ENCODE measurements at places on chromosomes 1 and 21. TPM values are rescaled to one million over a fixed set of nuclear protein-coding genes. Genes with fewer than 3 reads are reported as not detected.

GRCh38 chr1:174535207-174535606, 87.4 kb downstream of the GPR52 start:
- no peaks in the 10 kb centered on the region for H3K4me1 ChIP-seq
- H3K36me3 ChIP-seq = no peaks in the 10 kb centered on the region
- no peak for DNase-seq

DNA sequence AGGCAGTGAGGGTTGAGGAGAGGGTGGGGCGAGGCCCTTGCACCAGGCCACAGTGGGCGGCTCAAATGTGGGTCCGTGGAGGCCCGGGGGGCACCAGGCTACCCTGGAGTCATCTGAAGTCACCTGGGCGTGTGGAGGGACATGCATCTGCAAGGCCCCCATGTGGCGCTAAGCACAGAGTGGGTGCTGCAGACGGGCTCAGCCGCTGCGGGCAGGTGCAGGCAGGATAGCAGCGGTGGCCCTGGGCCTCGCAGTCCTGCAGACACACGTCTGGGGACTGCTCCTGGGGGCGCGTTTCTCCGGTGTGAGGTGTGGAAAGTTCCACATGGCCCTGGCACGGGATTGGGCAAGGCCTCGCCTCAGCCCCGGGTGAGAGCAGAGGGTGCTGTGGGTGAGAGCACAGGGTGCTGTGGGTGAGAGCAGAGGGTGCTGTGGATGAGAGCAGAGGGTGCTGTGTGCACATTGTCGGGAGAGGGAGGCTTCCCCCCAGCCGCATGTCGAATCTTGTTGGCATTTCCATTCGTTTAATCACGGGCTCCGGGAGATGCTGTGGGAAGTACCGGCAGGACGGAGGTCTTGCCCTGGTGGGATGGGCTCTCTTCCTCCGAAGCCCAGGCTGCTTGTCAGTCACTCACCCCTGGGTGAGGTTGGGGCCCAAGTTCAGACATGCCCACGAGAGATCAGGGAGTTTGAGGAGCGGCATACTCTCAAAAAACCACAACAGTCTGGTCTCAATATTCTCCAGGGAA, 46.5 kb downstream of the TP73 start:
- H3K4me3 ChIP-seq = no peak overlapping the region
- peaks cover 30% of the 10 kb centered on the region for H3K27me3 ChIP-seq
- H3K27ac ChIP-seq = no peak overlapping the region
- H3K36me3 ChIP-seq = no peaks in the 10 kb centered on the region

- H3K27me3 ChIP-seq = no peaks in the 10 kb centered on the region
- H3K4me1 ChIP-seq = peaks cover 42% of the 10 kb centered on the region
- DNase-seq = no peak
- H3K36me3 ChIP-seq = peaks cover 6% of the 10 kb centered on the region
Measured at GRCh38 chr21:45069711-45070110, 4.7 kb upstream of the ADARB1 start.

DNA sequence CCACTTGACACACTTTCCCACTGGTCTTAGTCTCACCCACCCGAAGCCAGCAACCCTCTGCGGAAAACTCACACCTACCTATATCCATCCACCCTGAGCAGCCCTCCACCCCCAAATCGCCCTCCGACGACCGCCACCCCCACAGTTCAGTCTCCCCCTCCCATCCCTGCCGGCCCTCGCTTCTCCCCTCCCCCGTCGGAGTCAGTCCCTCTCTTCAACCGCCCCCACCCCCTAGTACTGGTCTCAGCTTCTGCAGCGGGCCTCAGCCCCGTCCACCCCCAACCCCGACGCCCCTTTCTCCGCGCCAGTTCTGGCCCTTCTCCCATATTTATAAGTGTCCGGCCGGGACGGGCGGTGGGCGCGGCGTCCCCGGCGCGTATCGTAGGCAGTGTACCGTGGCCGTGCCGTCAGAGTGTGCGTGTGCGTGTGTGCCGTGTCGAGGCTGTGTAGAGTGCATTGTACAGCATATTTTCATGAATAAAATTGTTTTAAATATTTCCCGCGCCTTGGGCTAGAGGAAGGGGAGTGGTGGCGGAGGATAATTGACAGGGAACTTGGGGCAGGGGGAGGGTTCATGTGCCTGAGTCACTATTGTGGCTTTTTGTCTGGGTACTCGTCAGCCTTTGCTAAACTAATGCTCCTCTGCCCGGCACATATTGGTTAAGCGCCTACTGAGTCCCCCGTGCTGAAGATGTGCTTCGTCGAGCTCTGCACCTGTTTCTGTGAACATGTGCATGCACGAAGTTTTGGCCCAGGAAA, 22.0 kb downstream of the FOXO6 start:
- no peaks in the 10 kb centered on the region for H3K36me3 ChIP-seq
- H3K4me1 ChIP-seq = peaks cover 83% of the 10 kb centered on the region
- DNase-seq = peak; percentile 79
- peaks cover 27% of the 10 kb centered on the region for H3K27me3 ChIP-seq

- no peak overlapping the region for H3K4me3 ChIP-seq
- no peaks in the 10 kb centered on the region for H3K27me3 ChIP-seq
- peaks cover 6% of the 10 kb centered on the region for H3K4me1 ChIP-seq
- peak overlapping the region; percentile 21 for H3K27ac ChIP-seq
- peak; percentile 76 for DNase-seq
- H3K36me3 ChIP-seq = no peaks in the 10 kb centered on the region
Measured at GRCh38 chr21:28522014-28522799, 470.5 kb downstream of the LTN1 start.

DNA sequence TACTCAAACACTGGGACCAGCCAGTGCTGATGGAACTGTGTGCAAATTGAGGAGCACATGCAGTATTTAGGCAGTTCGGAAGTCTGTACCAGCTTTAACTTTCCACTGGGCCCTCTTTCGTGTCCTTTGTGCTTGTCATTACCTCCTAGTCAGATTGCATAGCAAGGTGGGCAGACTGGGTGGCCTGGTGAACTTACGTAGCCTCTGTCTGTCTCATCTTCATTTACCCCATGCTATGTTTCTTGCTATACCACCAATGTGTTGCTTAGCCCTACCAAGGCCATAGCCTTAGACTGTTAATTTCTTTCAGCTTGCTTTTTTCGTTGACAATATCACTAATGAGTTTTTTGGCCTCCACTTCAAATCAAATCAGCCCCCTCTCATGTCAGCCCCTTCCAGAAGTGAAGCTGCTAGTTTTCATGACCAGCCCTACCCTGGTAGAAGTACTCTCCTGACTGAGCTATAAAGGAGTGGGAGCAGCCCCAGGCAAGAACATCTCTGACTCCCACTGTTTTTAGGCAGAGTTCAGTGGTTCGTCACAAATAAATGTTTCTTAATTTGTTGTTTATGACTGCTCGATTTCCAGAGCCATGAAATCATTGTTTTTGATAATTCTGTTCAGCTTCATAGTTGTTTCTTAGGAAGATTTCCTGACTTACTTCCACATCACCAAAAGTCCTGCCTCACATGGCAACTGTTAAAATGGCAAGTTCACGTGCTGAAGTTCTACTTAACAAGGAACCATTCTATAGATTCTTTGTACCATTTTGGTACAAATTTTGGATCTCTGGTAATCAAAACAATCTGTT, 19.3 kb downstream of the PRKACB start:
- H3K4me3 ChIP-seq = no peak overlapping the region
- no peaks in the 10 kb centered on the region for H3K27me3 ChIP-seq
- no peaks in the 10 kb centered on the region for H3K36me3 ChIP-seq
- peak; percentile 26 for DNase-seq
- no peaks in the 10 kb centered on the region for H3K4me1 ChIP-seq

- H3K27me3 ChIP-seq = no peaks in the 10 kb centered on the region
- H3K4me1 ChIP-seq = peaks cover 31% of the 10 kb centered on the region
- H3K27ac ChIP-seq = peak overlapping the region; percentile 2
- H3K36me3 ChIP-seq = peaks cover 94% of the 10 kb centered on the region
Measured at GRCh38 chr1:226364901-226365565, 42.9 kb downstream of the PARP1 start.

GRCh38 chr1:91897016-91897415, 11.1 kb upstream of the TGFBR3 start:
- no peaks in the 10 kb centered on the region for H3K27me3 ChIP-seq
- H3K4me1 ChIP-seq = peaks cover 1% of the 10 kb centered on the region
- H3K4me3 ChIP-seq = no peak overlapping the region
- DNase-seq = no peak
- no peaks in the 10 kb centered on the region for H3K36me3 ChIP-seq

DNA sequence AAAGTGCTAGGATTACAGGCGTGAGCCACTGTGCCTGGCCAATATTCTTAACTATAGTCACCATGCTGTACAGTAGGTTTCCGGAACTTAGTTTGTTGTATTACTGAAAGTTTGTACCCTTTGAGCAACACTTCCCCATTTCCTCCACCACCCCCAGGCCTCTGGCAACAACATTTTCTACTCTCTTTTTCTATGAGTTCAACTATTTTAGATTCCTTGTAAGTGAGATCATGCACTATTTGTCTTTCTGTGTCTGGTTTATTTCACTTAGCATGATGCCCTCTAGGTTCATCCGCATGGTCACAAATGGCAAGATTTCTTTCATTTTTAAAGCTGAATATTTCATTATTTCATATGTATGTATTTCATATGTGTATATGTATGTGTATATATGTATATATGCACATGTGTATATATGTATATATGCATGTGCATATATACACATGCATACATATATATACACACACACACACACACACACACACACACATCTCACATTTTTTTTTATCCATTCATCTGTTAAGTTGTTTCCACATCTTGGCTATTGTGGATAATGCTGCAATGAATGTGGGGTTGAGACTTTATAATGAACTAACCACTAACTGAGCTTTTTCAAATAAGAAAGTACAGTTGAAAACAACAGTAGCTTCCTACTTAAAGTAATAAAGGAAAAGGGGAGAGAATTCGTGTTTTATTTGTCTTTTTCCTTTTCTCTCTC, 256.8 kb upstream of the C1orf105 start:
- no peak for DNase-seq
- H3K4me3 ChIP-seq = no peak overlapping the region
- no peaks in the 10 kb centered on the region for H3K27me3 ChIP-seq
- no peaks in the 10 kb centered on the region for H3K4me1 ChIP-seq
- H3K27ac ChIP-seq = no peak overlapping the region

GRCh38 chr1:246086191-246086590, 420.9 kb downstream of the SMYD3 start:
- H3K36me3 ChIP-seq = no peaks in the 10 kb centered on the region
- no peaks in the 10 kb centered on the region for H3K27me3 ChIP-seq
- DNase-seq = no peak
- no peak overlapping the region for H3K27ac ChIP-seq
- H3K4me1 ChIP-seq = no peaks in the 10 kb centered on the region

TBX15 gene
- total RNA-seq = 41.4 TPM

KMO gene
- total RNA-seq = 0.27 TPM

C1orf115 gene
- 11.1 TPM for total RNA-seq

MAGI3 gene
- 15.0 TPM for total RNA-seq

APCS gene
- not detected for total RNA-seq
